ENCODE measurements at places on chromosomes 7 and 10. TPM values are rescaled to one million over a fixed set of nuclear protein-coding genes. Genes with fewer than 3 reads are reported as not detected.

Gene KCND2
- not detected for polyA plus RNA-seq

GRCh38 chr10:59240582-59241183, 64.2 kb downstream of the PHYHIPL start:
- H3K27ac ChIP-seq = no peak overlapping the region
- no peak overlapping the region for H3K4me3 ChIP-seq
- no peaks in the 10 kb centered on the region for H3K4me1 ChIP-seq

DNA sequence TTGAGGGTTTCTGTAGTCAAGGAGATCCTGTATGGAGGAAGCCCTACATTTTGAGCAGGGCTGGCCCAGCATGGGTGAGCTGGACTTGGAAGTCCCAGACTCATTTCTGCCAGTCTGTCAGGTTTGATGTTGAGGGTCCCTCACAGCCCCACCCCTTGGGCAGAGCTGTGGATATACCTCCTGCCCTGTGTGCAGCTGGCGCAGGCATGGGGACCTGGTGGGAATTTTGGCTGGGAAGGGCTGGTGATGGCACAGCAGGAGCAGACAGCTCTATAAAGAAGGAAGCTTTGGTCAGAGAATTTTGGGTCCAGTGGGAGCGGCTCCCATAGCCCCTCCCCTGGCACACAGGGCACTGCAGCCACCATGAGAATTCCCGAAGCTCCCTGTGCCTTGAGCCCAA, 482.6 kb downstream of the RPS24 start:
- H3K36me3 ChIP-seq = no peaks in the 10 kb centered on the region
- no peak overlapping the region for H3K27ac ChIP-seq

DNA sequence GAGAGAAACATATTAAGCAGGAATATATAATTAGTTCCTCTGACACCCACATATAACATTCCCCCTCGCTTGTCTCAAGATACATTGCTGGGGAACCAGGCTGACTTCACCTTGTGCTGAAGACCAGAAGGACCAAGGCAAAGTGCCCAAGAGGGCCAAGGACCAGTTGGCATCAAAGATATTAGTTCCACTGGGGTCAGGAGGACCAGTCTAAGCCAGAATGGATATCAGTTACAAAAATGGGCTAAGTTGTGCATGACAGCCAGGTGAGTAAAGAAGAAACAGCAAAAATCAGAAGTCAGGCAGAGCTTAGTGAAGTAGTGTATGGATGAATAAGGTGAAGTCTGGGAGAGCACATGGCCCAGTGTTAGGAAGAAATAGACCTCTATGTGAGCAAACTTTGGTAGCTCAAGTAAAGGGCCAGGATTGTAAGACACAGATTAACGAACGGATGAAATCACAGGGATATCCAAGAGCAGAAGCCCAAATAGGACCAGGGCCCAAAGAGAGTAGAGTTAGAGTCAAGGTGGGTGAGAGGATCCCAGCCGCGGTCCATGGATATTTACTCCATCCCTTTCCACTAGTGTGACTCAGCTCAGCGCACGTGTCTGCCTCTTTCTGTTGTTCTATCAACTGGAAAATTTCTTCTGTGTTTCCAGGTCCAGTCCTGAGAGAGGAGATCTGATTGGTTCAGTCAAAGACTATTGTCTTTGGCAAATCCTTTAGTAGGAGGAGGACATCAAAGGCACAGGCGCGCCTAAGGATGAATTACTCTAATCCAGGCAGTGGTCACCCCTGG, 5.0 kb downstream of the CALD1 start:
- no peak for DNase-seq
- no peaks in the 10 kb centered on the region for H3K4me1 ChIP-seq
- no peak overlapping the region for H3K4me3 ChIP-seq
- H3K27ac ChIP-seq = no peak overlapping the region

- no peak for DNase-seq
- H3K27ac ChIP-seq = no peak overlapping the region
- no peaks in the 10 kb centered on the region for H3K27me3 ChIP-seq
- H3K4me3 ChIP-seq = no peak overlapping the region
- no peaks in the 10 kb centered on the region for H3K4me1 ChIP-seq
- no peaks in the 10 kb centered on the region for H3K36me3 ChIP-seq
Measured at GRCh38 chr7:6453734-6454133, 6.0 kb upstream of the DAGLB start.

GRCh38 chr10:131758062-131758938, 142.5 kb upstream of the PPP2R2D start:
- peaks cover 3% of the 10 kb centered on the region for H3K27me3 ChIP-seq
- H3K4me1 ChIP-seq = no peaks in the 10 kb centered on the region
- H3K4me3 ChIP-seq = no peak overlapping the region
- H3K36me3 ChIP-seq = no peaks in the 10 kb centered on the region
- no peak overlapping the region for H3K27ac ChIP-seq
- no peak for DNase-seq

All from immature natural killer cell (primary cell).